ENCODE measurements at places on chromosomes 1 and 21. TPM values are rescaled to one million over a fixed set of nuclear protein-coding genes. Genes with fewer than 3 reads are reported as not detected.

Gene ASCL5
- total RNA-seq = not detected

Gene ENO1
- 2,480 TPM for total RNA-seq

GRCh38 chr1:54996869-54997710 lies 1.6 kb upstream of the BSND start:
- no peak for DNase-seq

DNA sequence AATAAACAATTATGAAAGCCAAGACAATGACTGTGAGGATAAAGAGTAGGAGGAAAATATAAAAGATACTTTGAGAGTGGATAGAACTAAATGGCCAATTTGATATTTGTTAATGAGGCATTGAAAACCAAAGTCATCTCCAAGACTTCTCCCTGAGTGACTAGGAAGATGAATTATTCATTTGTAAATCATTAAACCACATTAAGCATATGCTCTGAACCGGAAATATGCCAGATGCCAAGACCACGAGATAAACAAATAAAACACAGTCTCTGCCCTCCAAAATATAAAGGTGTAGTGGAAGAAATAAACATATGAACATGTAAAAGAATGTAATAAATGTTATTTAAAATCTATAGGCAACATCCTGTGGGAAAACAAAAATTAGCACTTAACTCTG lies 78.8 kb downstream of the MRPL39 start:
- no peak for DNase-seq

Gene C1orf94
- not detected for total RNA-seq

GRCh38 chr1:46569884-46570725 lies 18.7 kb upstream of the KNCN start:
- no peak for DNase-seq

Gene DMRTA2
- total RNA-seq = not detected
